ENCODE measurements at places on chromosomes 12 and 14.

GRCh38 chr14:95327558-95328374 is 8.1 kb upstream of the CLMN start:
- DNase-seq = no peak

DNA sequence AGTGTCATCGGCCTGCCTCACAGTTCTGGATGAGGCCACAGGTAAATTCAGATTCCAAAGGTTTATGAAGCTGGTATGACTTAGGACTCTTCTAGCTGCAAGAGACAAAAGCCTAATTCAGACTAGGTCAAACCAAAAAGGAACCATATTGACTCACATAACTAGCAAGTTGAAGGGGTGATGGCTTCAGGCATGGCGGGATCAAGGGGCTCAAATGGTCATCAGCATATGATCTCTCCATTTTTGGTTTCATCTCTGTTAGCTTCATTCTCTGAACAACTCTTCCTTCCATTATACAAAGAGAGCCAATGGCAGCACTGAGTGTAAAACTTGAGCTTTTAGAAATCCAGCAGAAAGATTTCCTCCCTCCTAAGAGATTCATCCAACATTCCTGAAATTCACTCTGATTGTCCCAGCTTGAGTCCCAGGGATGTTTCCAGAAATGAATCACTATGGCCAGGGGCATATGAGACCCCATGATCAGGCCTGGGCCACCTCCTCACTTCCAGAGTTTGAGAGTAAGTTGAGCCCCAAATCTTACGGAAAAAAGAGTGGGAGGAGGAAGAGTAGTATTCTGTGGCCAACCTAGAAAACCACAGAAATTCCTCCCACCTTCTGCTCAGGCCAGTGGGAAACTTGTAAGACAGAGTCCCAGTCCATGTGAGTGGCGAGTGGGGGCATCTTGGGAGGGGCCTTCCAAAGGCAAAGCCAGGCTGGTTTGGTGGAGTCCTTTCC is 2.0 kb upstream of the MAP1LC3B2 start:
- peak; percentile 26 for DNase-seq

DNA sequence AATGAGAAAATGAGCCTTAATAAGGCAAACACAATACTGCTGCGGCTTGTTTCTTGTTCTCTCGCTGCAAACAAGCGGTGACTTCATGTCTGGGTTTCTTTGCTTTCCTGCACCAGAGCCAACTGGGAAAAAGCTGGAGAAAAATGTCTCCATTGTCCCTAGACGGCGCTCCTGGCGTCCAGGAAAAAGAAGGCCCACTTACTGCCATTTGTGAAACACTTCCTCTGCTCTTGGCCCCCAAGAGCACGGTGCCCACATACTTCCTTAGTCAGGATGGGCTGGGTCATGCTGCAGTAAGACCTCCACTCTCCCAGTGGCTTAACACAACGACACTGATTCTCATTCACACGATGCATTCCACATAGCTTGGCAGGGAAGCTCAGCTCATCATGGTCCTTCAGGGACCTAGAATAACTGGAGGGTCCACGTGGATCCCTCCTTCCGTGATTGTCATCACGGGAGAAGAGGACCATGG is 86.0 kb upstream of the BCL11B start:
- DNase-seq = no peak

DNA sequence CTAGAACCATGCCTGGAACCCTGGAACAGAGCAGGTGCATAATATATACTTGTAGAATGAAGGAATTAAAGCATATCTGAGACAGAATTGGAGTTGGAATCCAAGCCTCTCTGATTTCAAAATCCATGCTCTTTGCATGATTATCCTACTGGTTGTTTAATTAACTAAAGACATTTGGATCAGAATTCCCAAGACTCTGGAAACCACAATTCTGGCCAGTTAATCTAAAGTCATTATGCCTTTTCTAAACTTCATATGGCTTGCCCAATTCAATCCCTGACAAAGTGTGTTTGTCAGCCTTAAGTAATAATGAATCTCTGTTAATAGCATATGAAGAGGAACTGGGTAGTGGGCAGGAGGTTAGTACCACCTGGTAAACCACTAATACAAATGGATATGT is 422.6 kb downstream of the ATP23 start:
- no peak for DNase-seq

GRCh38 chr12:26361964-26362363 is 166.6 kb downstream of the SSPN start:
- DNase-seq = no peak

- DNase-seq = no peak
These were observed 211.3 kb downstream of the AACS start for GRCh38 chr12:125276567-125276966.

DNA sequence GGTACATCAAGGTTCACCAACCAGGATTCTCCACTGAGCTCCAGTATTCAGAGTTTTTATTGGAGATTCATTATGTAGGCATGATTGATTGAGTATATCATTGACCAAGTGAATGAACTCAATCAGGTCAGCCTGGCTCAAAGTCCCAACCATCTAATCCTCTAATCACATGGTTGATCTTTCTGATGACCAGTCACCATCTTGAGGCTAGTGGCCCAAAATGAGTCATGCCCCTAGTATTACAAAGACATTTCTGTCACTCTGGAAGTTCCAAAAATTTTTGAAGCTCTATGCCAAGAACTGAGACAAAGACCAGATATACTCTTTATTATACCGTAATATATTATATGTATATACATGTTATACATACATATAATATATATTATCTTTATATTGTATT is 75.9 kb upstream of the ATF7IP start:
- DNase-seq = no peak

DNA sequence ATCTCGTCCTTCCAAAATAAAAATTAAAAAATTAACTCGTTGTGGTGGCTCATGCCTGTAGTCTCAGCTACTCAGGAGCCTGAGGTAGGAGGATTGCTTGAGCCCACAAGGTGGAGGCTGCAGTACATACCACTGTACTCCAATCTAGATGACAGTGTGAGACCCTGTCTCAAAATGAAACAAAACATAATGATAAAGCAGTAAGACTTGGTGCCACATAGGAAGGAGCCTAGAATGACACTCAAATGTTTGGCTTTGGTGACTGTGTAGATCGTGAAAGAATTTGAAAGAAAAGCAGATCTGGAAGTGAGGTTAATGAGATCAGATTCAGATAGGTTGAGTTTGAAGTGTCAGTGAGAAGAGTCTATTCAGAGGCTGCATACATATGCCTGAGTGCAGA is 150.1 kb upstream of the ATP2B1 start:
- no peak for DNase-seq

- no peak for DNase-seq
These were observed 19.5 kb upstream of the NUBPL start for GRCh38 chr14:31541702-31542101.

DNA sequence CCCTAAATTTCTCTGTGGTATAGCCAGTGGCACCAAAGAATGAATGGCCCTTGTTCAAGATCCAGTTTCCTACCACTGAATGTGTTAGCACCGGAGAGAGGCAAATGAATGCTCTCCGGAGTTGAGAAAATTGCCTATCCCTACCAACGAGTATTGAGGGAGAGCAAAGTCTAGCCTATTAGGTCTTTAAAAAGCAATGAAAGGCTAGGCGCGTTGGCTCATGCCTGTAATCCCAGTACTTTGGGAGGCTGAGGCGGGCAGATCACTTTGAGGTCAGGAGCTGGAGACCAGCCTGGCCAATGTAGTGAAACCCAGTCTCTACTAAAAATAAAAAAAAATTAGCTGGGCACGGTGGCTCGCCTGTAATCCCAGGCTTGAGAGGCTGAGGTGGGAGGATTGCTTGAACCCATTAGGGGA is 898 bp upstream of the RAB15 start:
- DNase-seq = no peak

- DNase-seq = no peak
These were observed 23.6 kb upstream of the TTC7B start for GRCh38 chr14:90839889-90840266.

- peak; percentile 93 for DNase-seq
These were observed 8.5 kb downstream of the WSB2 start for GRCh38 chr12:118052324-118053070.

GRCh38 chr14:106201376-106201775 is 675.0 kb downstream of the TMEM121 start:
- no peak for DNase-seq
